ENCODE measurements at places on chromosomes 16 and 17.

GRCh38 chr17:56833057-56833808 lies 487 bp downstream of the C17orf67 start:
- DNase-seq = peak; percentile 42

GRCh38 chr17:70905796-70906195 lies 736.5 kb downstream of the KCNJ2 start:
- no peak for DNase-seq

- no peak for DNase-seq
Observed at GRCh38 chr17:17844500-17844899, 7.7 kb upstream of the SREBF1 start.

- DNase-seq = no peak
Observed at GRCh38 chr16:66335704-66336329, 30.7 kb upstream of the CDH5 start.

DNA sequence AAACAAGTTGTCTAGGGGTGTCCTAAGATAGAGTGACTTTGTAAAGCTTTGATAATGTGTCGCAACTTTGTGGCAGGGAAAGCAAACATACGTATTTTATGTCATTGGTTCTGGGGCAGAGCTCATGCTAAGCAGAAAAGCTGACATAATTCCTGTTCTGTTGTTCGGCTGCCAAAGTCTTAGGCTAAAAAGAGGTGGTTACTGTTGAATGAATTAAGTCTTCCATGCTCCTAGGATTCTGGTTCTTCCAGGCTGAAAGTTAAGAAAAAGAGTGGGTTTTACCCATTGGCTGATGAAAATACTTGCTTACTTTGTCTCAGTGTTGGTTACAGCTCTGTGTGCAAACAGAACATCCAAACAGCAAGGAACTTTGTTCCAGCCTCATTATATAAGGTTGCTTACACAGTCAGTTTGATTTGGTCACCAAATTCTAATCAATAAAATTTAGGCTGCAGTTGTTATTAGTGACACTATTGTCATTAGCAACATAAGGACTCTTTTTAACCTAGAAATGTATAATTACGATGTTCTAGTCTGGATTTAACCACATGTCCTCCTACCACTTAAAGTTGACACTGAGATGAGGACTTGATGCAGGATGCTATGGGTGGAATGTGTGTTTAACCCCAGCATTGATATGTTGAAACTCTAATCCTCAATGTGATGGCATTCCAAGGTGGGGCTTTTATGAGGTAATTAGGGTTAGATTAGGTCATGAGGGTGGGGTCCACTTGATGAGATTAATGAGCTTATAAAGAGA lies 114.0 kb upstream of the GOT2 start:
- no peak for DNase-seq

Measured in stimulated activated CD8-positive, alpha-beta memory T cell treated with anti-CD3 and anti-CD28 coated beads, Interleukin-7, amount 100 ng/mL, for 48 hours (primary cell).